ENCODE measurements at places on chromosomes 2 and 18.

DNA sequence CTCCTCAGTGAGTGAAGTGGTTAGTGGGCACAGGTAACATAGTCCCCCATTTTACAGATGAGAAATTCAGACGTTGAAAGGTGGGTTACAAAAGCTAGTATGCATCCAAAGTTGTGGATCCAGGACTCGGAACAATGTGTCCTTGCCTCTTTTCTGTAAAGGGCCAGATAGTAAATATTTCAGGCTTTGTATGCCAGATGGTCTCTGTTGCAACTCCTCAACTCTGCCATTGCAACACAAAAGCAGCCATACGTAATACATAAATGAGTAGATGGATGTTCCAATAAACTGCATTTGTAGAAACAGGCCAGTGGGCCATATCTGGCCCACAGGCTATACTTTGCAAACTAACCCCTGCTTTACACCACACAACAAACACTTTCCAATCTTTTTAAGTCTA is 166.6 kb upstream of the PKDCC start:
- DNase-seq: no peak

GRCh38 chr2:82256983-82257632 is 1952.6 kb upstream of the LRRTM1 start:
- DNase-seq: no peak

DNA sequence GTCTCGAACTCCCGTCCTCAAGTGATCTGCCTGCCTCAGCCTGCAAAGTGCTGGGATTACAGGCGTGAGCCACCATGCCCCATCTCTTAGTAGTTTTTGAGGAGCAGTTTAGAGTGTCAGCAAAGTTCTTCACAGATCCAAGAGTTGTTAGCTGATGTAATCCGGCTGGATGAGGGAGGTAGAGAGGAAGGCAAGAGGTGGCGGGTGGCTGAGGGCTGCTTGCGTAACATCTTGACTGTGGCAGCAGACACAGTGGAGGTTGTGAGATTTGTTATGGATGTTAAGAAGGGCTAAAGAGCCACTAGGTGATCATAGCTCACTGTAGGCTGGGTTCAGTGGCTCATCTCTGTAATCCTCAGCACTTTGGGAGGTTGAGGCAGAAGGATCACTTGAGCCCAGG is 19.5 kb upstream of the FAM136A start:
- no peak for DNase-seq

- no peak for DNase-seq
These were observed 38.2 kb upstream of the ASNSD1 start for GRCh38 chr2:189623049-189623448.

- no peak for DNase-seq
These were observed 27.8 kb downstream of the CACNB4 start for GRCh38 chr2:152071092-152071491.

GRCh38 chr2:150477347-150477746 is 10.1 kb downstream of the RND3 start:
- DNase-seq: no peak

All from SW 1271 (cell line).